COLO829 (cell line): ENCODE measurements at places on chromosomes 6 and 20.

DNA sequence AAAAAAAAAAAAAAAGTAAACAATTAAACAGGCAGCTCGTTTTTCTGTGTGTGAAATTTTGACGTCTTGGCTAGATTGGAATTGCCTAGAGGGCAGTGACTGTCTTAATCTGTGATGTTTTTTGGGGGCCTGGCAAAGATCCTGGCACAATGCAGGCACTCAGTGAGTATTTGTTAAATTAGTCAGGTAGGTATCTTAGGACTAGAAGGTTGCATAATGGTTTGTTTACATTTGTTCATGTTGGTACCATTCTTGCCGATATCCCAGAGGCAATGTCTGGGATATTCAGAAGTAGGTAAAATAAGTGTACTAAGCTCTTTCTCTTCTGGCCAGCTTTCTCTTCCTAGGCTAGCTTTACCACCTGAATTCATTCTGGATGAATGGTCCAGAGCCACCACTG lies 2.5 kb downstream of the AAR2 start:
- no peak for DNase-seq

DNA sequence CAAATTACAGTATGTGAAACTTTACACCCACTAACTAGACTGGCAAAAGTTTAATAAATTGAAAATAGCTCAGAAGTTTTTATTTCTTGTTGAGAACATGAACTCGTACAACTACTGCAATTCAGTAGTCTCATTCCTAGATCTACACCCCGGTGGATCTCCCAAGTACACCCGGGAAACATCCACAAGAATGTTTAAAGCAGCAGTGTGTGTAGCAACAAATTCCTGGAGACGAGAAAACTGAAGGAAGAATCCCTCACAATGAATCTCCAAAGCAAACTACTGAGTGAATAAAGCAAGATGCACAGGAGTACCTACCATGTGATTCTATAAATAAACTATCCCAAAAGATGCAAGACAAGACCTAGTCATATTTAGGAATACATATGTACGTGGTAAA lies 954.0 kb upstream of the MAP3K7 start:
- DNase-seq, result no peak

- DNase-seq, result no peak
These were observed 13.0 kb downstream of the SESN1 start for GRCh38 chr6:109081516-109082187.

- DNase-seq, result no peak
These were observed 2.1 kb downstream of the VEGFA start for GRCh38 chr6:43771858-43772680.

GRCh38 chr6:37006793-37007339 lies 1.4 kb downstream of the FGD2 start:
- DNase-seq, result no peak

GRCh38 chr6:71197267-71197666 lies 91.3 kb upstream of the OGFRL1 start:
- DNase-seq, result no peak

GRCh38 chr20:3919352-3919751 lies 30.2 kb downstream of the PANK2 start:
- DNase-seq, result no peak

DNA sequence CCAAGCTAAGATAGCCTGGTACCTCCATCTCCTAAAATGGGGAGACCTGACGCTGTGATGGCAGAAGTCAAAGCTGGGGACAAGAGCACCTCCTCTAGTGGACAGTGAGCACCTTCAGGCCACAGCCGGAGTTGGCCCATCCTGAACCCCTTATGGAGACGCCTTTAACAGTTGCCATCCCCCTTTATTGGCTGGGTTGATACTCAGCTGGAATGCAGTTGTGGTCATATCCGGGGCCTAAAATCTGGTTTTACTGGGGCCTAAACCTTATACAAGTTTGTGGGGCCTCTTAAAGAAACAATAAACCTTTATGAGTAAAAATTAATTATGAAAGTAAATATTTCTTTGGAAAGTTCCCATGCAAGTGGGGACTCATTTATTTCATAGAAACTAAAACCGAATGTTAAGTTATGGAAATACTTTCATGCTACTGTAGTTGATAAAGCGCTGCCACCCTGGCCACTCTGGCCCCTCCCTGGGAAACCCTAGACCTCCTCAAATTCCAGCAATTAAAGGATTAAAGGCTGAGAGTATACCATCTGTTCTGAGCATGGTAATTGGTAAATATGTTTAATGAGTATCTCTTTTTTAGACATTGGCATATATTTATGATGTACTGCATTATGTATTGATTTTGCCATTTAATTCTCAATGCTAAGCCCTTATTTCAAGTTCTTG lies 95.1 kb upstream of the SASH1 start:
- DNase-seq, result no peak

- peak; percentile 76 for DNase-seq
These were observed 289.4 kb upstream of the STXBP5 start for GRCh38 chr6:146914489-146915483.

GRCh38 chr6:169539176-169539897 lies 162.5 kb downstream of the WDR27 start:
- no peak for DNase-seq

DNA sequence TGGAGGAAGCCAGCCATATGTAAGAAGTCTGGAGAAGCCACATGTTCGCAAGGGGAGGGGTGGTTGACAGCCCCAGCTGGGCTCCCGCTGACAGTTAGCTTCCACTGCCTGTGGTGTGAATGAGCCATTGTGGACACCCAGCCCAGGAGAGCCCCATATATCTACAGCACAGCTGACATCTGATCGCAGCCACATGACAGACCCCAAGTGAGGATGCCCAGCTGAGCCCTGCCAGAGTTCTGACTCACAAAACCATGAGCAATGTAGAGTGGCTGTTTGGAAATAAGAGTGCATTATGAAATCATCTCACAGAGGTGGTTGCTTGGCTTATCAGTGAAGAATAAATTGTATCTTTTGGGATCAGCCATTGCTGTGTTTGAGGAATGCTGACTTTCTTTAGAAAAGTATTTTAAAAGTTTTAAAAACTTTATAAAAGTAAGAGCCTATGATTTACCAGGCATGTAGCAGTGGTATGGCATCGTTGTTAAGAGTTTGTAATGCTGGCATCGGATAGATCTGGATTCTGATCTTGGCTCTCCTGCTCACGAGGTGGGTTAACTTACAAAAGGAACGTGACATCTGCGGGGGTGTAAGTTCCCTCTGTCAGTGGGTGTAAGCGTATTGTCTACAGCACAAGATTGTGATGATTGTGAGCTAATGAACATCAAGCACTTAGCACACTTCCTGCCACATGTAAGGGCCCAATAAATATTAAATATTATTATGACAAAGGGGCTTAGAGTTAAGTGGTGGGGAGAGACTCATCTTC lies 24.1 kb downstream of the CFAP61 start:
- DNase-seq, result peak; percentile 59

DNA sequence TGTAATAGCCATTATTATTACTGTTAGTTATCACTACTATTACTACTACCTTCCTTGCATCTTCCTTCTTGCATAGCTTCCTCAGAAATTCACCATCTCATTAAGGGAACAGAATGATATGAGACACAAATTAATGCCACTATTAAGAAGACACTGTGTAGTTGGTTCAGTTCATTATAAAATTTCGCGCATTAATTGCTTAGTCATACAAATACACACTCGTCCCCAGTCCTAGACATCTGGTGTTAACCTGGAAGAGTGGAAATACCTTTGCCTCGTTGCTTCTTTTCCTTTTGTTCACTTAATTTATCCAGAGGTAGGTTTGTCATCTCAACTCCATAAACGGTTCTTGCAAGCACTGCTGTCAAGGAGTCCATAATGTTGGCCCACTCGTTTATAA lies 107.5 kb downstream of the RALGAPA2 start:
- no peak for DNase-seq

DNA sequence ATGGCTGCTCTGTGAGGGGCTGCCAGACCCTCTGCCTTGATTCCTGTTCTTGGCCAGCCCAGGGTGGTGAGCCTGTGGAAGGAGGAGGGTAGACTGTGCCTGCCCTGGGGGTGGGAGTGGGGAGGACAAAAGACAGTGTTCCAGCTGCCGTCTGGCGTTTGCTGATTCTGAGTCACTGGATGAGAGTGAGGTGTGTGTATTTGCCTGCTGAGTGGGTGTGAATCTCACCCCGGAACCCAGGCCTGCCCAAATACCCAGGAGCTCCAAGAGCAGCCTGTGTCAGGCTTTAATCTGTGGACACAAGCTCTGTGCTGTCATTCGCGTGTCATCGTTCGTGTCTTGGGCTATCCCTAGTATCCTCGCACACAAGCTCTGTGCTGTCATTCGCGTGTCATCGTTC lies 2.6 kb upstream of the LKAAEAR1 start:
- DNase-seq, result no peak

DNA sequence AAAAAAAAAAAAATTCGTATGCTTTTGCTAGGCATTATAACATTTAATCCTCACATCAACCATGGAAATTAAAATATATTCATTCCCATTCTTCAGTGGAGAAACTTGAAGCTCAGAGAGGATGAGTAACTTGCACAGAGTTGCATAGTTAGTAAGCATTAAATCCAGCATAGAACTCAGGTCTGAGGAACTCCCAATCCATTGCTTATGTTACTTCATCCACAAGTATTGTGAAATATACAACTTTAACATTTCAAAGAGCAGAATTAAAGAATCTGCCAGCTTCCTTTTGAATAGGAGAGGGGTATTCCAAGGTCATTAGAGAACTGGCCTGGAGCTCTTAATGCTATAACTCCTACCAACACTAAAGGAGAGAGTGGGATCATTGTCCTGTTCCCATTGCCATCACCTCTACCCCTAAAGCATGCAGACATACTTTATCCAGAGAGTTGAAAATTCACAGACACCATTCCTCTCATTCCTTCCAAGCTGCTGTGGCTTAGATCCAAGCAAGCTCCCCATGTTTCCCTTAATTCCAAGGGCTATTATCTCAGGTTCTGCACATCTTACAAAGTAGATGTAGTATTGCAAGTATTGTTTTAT lies 91.9 kb downstream of the FLRT3 start:
- DNase-seq, result no peak

GRCh38 chr6:157292202-157292601 lies 31.1 kb downstream of the TMEM242 start:
- no peak for DNase-seq

DNA sequence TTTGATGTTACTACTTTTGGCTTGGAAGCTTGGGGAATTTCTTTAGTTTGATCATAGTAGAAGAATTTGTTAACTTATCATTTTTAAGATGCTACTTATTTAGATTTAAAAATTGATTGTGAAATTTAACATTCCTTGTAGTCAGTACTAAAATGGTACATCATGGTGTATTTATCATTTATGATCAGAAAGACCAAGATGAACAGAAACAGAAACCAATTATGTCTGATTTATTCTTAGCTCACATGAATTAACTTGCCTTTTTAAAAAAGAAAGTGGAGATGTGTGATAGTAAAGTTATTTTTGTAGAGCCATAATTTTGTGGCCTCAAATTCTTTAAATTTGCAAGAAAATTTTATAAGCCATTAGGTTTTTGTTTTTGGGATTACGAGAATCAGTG lies 77.6 kb downstream of the LIN28B start:
- DNase-seq, result no peak

DNA sequence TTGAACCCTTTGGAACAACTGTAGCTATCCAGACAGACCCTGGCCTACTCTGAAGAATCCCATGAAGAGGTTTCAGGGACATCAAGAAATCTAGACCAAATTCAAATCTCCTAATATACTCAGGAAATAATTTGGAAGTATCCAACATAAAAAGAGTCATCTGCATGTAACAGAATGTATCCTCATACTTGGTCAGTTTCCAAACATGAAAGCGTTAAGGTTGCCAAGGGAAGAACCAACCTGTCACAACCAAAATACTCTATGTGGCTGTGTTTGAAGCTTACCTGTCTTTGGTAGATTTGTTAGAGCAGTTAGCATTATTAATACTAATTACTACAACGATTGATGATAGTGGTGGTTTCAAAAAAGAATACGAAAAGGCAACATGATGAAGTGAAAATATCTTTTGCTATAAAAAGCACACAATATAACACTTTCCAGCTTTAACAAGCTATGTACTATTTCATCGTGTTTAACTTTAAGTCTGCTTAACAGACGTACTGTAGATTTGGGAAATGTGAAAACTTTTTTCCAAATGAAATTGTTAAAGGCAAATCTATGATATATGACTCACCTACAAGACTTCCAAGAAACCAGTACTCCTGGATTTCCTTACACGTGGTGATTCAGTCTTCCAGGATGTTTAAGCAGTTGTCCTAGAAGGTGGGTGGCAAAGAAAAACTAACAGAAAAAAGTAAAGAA lies 46.6 kb upstream of the ENPP1 start:
- no peak for DNase-seq

GRCh38 chr20:53413186-53413631 lies 180.4 kb downstream of the ZNF217 start:
- no peak for DNase-seq

DNA sequence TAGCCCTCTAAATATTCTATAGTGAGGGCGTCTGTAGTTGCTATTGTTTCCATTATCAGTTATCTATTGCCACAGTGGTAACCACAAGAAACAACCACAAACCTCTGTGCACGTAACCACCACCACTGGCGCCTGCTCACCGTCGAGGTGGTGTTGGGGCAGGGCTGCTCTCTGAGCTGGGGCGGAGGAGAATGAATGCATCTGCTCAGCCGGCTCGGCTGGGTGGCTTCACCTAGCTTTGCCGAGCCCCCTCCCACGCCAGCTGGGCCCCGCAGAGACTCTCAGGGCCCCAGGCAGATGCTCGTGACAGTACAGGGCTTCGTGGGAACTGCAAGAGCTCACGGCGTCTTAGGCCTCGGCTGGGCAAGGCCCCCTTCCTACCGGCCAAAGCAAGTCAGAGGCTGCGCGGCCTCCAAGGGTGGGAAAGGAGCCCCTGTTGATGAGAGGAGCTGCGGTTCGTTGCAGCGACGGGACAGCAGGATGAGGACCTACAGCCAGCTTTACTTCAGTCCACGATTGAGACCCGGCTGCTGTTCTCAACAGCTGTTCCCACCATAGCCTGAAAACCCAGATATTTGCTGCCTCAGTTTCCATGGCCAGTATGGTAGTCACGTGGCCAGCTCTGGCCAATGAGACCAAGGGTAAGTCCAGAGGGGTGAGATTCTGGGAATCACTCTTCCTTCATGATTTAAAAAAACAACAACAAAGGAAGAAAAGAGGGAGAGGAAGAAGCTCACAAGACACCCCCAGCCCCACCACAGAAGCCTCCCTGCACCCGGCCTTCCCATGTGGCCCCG lies 120.2 kb upstream of the AFDN start:
- no peak for DNase-seq

GRCh38 chr6:138692978-138693909 lies 80.3 kb upstream of the CCDC28A start:
- peak; percentile 68 for DNase-seq

GRCh38 chr20:46118481-46119020 lies 437 bp downstream of the CD40 start:
- no peak for DNase-seq

- DNase-seq, result no peak
These were observed 1.9 kb downstream of the PPP1R18 start for GRCh38 chr6:30684386-30685156.

GRCh38 chr6:153117986-153118879 lies 12.8 kb downstream of the RGS17 start:
- DNase-seq, result peak; percentile 30
